Glomerular endothelial cell (primary cell): ENCODE measurements at places on chromosomes 12 and 14. TPM values are rescaled to one million over a fixed set of nuclear protein-coding genes. Genes with fewer than 3 reads are reported as not detected.

- DNase-seq = no peak
Measured at GRCh38 chr12:128909653-128910052, 56.4 kb downstream of the GLT1D1 start.

- DNase-seq = peak; percentile 68
Measured at GRCh38 chr14:35336494-35337268, 44.5 kb downstream of the PSMA6 start.

GRCh38 chr14:51823706-51824105 is 36.7 kb upstream of the GNG2 start:
- no peak for DNase-seq

- no peak for DNase-seq
Measured at GRCh38 chr14:104091927-104092771, 6.6 kb downstream of the ASPG start.

GRCh38 chr14:93322929-93323599 is 9.8 kb downstream of the BTBD7 start:
- DNase-seq = no peak

DNA sequence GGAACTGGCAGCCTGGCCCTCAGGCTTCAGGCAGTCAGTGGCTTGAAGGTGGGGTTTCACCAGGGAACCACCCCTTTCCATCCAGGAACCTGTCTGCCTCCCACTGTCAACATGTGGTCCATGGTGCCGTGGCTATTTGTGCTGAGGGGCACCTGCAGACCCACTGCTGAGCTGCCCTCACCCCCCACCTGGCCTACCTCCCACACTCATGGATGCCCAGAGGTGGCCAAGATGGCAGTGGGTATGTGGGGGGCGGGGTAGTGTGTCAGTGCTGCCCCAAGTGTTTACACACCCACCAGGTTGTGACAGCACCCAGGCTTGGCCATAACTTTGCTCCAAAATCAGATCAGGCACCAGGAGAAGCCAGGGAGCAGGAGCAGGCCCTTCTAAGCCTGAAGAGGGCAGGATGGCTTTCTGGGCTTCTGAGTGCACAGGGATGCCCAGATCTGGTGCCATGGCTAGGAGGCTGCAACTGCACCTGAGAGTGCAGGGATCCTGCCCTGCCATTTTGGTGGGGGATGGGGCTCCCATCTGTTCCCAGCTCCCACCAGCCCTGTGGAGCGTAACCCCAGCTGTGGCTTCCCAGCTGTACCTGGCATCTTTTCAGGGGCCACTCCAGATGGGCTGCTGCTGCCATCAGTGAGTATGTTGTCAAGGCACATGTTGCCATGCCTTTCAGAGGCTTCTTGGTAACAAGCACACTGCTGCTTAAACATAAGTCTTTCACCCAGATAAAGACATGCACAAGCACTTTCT is 263.9 kb downstream of the LRIG3 start:
- no peak for DNase-seq

DNA sequence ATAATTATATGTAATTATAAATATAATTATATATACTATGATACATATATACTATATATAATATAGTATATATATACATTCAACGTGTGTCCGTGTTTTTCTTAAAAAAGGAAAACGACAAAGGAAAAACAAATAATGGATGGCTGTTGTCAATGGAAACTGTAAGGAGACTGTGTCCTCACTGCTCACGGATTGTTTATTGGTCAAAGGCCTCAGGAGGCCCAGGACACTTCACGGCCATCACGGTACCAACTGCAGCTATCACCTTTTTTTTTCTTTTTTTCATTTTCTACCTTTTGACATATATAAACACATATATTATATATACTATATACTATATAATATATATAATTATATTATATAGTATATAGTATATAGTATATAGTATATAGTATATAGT is 113.4 kb downstream of the SPTSSA start:
- DNase-seq = no peak

DNA sequence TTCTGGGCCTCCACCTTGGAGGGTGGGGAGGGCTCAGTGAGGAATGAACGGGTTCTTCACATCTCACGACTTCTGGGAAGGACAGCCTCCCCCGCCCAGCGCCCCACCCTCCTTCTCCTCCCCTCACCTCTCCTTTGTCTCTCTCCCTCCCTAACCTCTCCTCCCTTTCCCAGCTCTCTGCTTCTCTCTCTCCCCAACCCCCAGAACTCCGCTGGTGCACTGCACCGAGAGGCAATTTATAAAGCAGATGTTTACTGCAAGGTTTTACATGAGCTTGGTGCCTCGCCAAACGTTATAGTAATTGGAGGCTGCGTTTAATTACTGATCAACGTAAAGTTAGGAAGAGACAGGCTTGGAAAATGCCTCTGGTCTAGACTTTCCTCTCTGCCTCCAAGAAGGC is 42.9 kb upstream of the FAM222A start:
- DNase-seq = no peak

The SLCO1C1 gene
- not detected in 2 replicates for total RNA-seq

The KRT6B gene
- total RNA-seq = not detected in 2 replicates

The GDF11 gene
- total RNA-seq = 6.1 and 12.5 TPM in 2 replicates

The CLEC1A gene
- 12.8 and 20.0 TPM in 2 replicates for total RNA-seq
